ENCODE measurements at places on chromosomes 2 and 18.

DNA sequence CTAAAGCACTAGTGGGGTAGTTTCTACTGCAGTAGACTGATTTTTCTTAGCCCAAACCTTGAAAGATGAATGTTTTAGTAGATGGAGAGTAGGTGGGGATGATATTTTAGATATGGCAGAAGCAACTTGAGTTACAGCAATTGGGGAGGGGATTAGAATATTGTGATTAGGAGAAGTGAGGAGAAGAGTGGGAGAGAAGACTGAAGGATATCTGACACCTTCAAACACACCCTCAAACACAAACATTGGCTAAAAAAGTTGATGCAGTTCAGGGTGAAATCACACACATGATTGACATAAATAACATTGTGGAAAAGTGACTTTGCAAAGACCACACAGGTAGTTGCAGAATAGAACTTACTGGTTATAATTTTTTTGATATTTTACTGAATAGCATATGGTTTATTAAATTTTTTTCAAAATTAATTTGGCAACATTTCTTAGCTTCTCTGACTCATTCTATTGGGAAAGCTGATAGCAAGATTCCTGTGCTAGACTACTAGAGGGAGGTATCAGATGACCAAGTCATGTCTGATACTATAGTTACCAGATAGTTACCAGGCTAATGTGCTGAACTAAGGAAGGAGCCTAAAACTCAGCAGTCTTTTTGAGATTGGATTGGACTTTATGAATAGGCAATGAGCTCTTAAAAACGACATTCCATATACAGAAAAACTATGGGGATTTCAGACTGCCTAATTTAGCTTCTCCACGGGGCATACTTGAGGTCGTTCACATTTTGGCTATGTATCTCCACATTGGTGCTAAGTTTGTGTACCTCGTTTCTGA, 73.0 kb downstream of the ACTR3 start:
- DNase-seq = peak; percentile 30

DNA sequence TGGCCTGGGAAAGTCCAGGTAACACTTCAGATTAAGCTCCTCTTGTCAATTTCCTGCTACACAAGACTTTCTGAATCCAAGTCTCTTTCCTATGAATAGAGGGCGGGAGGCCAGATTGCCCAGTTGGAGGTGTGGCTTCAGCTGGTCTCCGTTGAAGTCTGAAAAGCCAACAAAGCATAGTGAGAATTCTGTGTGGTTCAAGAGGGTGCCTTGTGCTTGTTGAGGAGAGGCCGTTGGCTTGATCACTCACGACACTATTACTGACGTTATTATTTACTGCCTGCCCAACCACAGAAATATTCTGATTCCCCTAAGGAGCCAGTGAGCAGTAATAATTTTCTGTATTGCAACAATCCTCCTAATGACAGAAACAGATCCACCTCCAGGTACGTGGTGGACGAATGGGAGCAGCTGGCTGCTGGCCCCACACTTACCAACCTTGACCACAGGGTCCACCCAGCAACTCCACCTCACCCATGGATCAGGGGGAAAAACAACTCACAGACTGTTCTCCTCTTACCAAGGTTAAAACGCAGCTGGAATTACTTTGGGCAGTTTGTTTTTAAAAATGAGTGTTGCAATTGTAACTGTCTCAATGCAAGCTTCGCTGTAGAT, 21.9 kb downstream of the NRP2 start:
- DNase-seq = no peak

GRCh38 chr2:8882094-8882493, 44.7 kb upstream of the KIDINS220 start:
- no peak for DNase-seq

DNA sequence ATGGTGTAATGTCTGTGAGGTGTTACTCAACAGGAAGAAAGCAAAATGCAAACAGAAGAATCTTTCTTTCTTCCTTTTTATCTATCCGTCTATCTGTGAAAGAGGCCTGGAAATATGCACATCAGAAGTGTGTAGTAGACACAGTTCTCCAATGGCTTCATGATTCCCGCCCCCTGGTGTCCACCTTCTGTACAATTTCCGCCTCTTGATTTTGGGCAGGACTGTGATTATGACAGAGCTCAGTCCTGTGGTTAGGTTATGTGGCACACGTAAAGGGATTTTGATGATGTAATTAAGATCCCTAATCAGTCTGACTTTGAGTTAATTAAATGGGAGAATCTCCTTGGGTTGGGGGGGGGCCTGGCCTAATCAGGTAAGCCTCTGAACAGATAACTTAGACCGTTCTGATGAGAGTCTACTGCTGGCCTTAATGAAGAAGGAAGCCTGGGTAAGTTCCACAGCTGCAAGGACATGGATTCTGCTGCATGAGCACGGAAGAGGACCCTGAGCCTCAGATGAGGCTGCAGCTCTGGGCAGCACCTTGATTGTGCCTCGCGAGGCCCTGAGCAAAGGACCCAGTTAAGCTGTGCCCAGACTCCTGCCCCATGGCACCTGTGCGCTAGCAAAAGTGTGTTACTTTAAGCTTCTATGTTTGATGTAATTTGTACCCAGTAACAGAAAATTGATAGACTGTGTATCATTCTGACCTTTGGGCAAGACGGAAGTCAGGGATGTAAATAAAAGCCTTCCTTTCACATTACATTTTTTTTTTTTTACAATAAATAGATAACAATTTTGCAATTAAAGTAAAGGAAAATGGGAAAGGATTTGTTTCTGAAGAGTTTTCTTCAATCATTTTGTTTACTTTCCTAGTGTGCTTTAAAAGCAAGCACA, 11.3 kb upstream of the KCNF1 start:
- peak; percentile 14 for DNase-seq

DNA sequence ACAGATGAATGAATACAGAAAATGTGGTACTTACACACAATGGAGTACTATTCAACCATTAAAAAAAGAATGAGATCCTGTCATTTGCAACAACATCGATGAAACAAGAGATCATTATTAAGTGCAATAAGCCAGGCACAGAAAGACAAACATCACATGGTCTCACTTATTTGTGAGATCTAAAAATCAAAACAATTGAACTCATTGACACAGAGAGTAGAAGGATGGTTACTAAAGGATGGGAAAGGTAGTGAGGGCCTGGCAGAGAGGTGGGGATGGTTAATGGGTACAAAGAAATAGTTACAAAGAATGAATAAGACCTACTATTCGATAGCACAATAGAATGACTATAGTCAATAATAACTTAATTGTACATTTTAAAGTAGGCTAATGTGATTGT, 393.5 kb downstream of the SATB2 start:
- DNase-seq = no peak

Measured in renal cortical epithelial cell (primary cell).